ENCODE measurements at places on chromosomes 5 and 9.

- no peak for DNase-seq
Measured at GRCh38 chr5:141933151-141933550, 9.5 kb downstream of the DELE1 start.

GRCh38 chr9:10785255-10785654 is 172.5 kb upstream of the PTPRD start:
- DNase-seq = no peak

GRCh38 chr5:119752921-119753886 is 123.8 kb downstream of the FAM170A start:
- peak; percentile 54 for DNase-seq

GRCh38 chr5:155053501-155053900 is 39.9 kb downstream of the KIF4B start:
- no peak for DNase-seq

- no peak for DNase-seq
Measured at GRCh38 chr5:55021410-55021809, 2.6 kb upstream of the GZMK start.

- no peak for DNase-seq
Measured at GRCh38 chr9:74120470-74120869, 376.7 kb upstream of the RORB start.

- DNase-seq = no peak
Measured at GRCh38 chr5:5384660-5385330, 37.7 kb upstream of the ICE1 start.

- DNase-seq = no peak
Measured at GRCh38 chr9:20225826-20226225, 396.5 kb downstream of the MLLT3 start.

DNA sequence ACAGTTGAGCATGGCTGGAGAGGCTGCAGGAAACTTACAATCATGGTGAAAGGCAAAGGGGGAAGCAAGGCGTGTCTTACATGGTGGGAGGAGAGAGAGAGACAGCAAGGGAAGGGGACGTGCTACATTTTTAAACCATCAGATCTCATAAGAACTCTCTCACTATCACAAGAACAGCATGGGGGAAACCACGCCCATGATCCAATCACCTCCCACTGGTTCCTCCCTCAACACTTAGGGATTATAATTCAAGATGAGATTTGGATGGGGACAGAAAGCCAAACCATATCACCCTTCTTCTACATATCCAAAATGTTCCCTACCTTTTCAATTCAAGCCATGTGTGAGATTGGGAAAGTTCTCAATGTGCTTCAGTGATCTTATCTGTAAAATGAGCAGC is 22.9 kb upstream of the GLRX start:
- no peak for DNase-seq

DNA sequence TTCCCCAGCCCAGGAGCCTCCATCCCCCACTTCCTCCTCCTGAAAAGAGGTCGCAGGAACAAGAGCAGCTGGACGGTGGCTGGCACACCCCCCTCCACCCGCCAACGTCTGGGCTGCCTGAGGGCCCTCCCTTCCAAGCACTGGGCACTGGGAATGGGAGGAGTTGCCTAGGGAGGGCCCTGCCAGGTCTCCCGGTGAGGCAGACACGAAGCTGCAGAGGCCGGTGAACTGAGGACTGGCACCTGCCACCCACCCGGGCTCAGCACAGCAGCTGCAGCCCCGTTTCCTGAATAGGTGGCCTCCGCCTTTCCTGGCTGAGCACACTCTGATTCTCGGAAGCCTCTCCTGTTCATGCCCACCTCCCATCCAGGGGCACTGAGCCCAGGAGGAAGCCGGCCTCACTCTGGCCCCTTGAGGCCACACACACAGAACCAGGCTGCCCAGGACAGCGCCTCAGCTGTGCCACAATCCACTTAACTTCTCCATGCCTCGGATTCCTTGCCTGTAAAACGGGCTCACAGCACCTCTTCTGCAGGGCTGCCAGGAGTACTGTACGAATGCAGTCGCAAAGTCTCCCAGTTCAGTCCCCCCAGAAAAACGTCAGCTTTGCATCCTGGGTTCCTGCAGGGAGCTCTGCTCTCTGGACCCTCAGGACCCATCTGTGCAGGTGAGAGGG is 1.3 kb downstream of the NPDC1 start:
- DNase-seq = no peak

DNA sequence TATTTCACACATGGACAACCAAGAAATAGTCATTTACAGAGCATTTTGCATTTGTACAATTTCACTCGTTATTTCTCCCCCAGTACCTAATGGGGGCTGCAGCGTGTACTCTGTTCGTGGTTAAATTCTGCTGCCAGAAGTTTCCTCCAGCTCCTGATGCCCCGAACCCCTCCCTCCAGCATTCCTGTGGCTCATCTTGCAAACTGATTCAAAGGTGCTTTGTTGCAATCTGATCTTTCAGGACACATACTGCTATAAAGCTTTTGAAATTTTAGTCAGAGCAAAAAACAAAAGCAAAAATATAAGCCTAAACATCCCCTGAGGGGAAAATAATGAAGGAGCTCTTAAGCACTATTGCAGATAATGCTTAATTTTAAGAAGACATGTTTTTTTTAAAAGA is 27.7 kb downstream of the UBLCP1 start:
- DNase-seq = no peak

DNA sequence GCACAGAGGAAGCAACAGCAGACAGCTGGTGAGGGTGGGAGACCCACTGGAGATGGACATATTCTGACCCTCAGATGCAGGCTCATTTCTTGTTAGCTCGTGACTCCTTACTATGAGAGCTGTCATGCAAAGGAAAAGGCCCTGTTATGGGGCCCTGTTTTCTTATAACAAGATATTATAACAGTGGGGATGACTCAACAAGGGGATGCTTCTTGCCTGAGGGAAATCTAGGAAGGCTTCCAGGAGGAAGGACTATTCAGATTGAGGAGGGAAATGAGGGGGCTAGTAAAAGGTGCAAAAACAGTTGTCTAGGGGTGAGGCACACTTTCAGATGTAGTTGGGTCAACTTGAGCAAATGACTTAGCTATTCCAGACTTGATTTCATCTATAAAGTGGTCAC is 83.0 kb downstream of the DAB2IP start:
- DNase-seq = no peak

DNA sequence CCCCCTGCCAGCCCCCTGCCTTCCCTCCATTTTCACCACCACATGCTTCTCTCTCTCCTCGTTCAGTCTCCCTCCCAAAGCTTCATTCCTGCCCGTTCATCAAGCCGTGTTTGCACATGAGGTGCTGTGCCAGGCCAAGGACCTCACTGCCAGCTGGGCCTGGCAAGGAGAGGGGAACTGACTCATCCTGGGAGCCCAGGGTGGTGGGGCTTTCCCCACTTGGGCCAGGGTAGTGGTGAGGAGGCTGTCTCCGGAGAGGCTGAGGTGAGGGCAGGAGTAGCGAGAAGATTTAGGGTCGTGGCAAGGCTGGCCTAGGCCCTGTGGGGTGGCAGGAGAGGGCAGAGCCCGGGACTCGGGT is 30.4 kb upstream of the NOTCH1 start:
- DNase-seq = no peak

GRCh38 chr9:118734696-118735095 is 634.5 kb downstream of the BRINP1 start:
- no peak for DNase-seq

DNA sequence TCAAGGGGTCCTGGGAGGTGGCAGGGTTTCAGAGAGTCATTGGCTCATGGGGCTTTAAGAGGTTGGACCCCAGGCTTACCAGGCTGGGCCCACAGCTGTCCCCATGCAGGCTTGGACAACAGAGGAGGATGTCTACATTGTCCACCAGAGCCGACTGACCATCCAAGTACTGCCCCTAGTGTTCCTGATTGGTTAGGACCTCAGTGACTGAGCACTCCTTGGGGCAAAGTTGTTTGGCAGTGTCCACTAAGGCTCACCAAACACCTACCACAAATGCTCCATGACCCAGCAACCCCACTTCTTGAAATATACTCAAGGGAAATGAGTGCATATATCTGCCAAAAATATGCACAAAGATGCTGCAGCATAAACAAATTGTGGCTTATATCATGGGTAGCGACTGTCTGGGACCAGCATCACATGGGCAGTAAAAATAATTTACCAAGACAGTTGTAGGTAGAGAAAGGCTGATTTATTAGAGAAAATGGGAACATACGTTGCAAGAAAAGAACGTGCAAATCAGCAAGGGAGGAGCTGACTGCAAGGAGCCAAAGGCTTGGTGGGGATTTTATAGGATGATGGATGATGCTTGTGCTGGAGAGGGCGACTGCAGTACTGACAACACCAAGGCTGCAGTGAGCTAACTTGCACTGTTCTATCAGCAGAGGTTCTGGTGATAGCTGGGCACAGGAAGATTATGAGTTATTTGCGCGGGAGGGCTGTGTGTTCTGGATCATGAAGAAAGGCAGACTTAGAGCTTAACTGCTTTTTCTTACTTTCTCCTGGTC is 265.2 kb downstream of the GADD45G start:
- DNase-seq = no peak

- peak; percentile 40 for DNase-seq
Measured at GRCh38 chr9:83062651-83063527, at the start of gene RASEF. Gene RASEF (minus strand): TSS chr9:83063142. CDS start chr9:83062867, 275 bp downstream.

DNA sequence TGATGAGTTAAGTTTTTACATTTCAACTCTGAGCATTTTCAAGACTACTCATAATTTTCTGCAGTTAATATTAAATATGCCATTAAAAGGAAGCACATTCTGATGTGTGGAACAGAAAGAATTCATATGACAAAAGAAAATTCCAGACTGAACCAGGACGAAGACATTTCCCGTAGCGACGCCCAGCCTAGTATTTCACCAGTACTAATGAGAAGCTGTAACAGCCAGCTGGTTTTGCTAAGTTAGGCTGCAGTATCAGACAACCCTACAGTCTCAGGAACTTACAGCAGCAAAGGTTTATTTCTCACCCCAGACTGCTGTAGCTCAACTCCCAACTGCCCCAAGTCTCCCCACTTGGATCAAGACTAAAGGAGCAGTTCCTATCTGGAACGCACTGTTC is 91.6 kb downstream of the TMEM174 start:
- no peak for DNase-seq

GRCh38 chr5:157059093-157059539 is at the start of gene HAVCR1:
Gene HAVCR1 (minus strand): TSS chr5:157059116. CDS start chr5:157057943, 1,173 bp downstream.
- DNase-seq = no peak

DNA sequence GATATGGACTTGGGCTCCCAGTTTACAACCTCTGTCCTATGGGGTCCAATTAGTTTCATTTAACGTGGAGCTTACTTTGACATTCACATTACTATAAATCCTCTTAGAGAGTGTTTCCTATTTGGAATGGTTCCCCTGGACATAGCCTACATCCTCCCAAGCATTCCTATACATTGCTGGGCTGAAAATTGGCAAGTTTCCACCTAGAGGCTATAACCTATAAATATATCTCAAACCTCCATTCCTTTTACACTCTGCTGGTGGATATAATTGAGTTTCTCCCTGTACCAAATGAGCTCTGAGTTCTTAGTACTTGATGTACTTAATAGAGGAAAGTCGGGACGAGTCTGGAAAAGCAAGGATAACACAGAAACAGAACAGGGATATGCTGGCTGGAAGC is 172.8 kb downstream of the ASTN2 start:
- no peak for DNase-seq

GRCh38 chr5:18236386-18236785 is 602.1 kb downstream of the TAF11L14 start:
- DNase-seq = no peak

GRCh38 chr5:1702318-1702717 is 97.3 kb downstream of the MRPL36 start:
- DNase-seq = no peak

DNA sequence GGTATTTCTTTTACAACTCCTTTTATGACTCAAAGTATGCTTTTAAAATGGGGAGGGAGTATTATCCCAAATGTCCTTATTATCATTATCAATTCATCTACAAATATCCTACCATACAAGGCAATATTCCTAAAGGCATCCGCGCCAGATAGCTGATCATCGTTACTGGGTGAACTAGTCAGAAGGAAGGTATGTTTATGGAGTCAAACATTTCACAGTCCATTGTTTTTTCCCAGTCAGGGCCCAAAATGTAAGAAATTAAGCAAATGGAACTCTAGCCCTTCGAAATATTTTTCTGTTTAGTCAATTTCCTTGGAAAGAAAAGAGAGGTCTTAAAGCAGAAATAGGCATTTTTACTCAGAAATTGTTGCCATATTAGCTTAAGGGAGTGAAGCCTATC is 188.5 kb upstream of the CCNG1 start:
- no peak for DNase-seq

GRCh38 chr9:112187404-112187803 is 12.3 kb upstream of the SUSD1 start:
- DNase-seq = no peak

- no peak for DNase-seq
Measured at GRCh38 chr9:36158122-36158521, 11.1 kb upstream of the CCIN start.

DNA sequence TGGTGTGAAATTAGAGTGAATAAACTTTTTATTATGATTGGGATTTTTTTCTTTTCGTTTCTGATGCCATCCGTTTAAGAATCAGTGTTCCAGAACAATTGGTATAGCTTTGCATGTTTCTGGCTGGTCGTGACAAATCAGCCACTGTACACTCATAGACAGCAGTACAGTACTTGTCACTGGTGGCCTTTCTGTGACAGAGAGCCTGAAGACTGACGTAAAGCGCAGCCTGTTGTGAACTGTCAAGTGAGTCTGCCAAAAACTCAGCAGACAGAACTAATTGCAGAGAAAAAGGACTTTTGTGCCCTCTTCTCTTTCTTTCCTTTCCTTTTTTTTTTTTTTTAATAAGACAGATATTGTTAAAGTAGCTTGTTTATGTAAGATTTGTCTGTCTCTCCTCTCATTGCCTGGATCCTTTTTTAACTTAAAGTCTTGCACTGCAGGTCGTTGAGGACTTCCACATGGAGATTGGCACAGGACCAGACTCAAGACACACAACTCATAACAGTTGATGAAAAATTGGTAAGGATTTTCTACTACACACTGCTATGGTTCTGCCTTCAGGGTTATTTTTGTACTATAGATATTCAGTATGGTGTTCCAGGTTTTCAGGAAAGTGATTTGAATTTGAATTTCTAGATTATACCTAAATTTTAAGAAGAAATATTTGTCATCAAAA is 42.7 kb downstream of the NDUFS4 start:
- no peak for DNase-seq

GRCh38 chr5:145825751-145826180 is 9.4 kb downstream of the PRELID2 start:
- DNase-seq = peak; percentile 16

GRCh38 chr5:14449052-14449661 is 132.4 kb upstream of the OTULINL start:
- no peak for DNase-seq

DNA sequence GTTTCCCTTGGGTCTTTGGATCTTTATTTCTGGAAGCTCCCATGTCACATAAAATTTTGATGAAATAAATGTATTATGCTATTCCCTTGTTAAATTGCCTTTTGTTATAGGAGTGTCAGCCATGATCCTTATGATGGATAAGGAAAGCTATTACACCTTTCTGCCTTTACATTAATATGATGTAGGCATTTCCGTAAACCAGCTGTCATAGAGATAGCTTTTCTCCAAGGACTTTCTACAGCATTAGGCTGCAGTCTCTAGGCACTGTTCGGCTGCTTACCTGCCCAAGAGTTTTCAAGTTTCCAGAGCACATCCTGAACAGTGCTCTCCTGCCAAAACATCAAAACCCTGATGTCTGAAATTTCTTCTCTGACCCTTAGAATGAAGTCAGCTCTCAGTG is 87.4 kb downstream of the HAPLN1 start:
- DNase-seq = no peak

- DNase-seq = no peak
Measured at GRCh38 chr5:4832471-4832870, 307.7 kb upstream of the ADAMTS16 start.

- no peak for DNase-seq
Measured at GRCh38 chr5:116409591-116410296, 164.9 kb downstream of the SEMA6A start.

GRCh38 chr9:104951487-104951886 is 23.5 kb upstream of the ABCA1 start:
- no peak for DNase-seq
